ENCODE measurements at places on chromosomes 1 and 21. TPM values are rescaled to one million over a fixed set of nuclear protein-coding genes. Genes with fewer than 3 reads are reported as not detected.

FAM151A gene
- not detected for total RNA-seq

DNA sequence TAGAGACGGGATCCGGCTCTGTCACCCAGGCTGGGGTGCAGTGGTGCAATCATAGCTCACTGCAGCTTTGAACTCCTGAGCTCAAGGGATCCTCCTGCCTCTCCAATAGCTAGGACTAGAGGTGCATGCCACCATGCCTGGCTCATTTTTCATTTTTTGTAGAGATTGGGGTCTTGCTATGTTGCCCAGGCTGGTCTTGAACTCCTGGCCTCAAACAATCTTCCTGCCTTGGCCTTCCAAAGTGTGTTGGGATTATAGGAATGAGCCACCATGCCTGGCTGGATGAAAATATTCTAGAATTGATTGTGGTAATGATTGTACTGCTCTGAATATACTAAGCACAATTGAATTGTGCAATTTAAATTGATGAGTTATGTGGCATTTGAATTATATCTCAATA, 21.9 kb downstream of the ZMYM4 start:
- no peak for DNase-seq

MAP3K7CL gene
- not detected for total RNA-seq

KCNJ9 gene
- total RNA-seq, result not detected

KNCN gene
- not detected for total RNA-seq

DNA sequence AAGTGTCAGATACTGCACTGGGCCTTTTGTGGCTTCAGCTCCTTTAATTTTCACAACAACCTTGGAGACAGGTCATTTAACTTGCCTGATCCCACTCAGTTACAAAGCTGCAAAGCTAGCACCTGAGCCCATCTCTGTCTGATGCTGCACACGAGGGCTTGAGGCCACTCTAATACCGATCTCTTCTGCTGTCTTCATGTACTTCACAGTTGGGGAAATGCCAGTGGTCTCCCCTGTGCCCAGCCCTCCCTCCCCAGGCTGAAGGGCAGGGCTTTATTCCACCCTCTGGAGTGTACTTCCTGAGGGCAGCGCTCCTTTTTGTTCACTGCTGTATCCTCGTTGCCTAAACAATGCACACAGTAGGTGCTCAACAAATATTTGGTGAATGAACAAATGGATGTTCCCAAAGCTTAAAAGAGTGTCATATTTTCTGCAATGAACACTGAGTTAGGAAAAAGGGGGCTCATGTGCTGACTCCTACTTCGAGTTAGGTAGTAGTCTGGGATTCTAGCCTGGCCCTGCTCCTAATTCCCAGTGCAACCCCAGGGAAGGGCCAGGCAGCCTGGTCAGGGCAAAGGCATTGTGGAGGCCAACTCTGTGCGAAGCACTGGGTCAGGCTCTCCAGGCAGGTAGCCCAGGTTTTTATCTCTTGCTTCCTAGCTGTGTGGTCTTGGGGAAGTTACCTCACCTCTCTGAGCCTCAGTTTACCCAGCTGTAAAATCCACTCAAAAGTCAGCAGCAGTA, 1.1 kb downstream of the TMCO4 start:
- DNase-seq, result no peak

DNA sequence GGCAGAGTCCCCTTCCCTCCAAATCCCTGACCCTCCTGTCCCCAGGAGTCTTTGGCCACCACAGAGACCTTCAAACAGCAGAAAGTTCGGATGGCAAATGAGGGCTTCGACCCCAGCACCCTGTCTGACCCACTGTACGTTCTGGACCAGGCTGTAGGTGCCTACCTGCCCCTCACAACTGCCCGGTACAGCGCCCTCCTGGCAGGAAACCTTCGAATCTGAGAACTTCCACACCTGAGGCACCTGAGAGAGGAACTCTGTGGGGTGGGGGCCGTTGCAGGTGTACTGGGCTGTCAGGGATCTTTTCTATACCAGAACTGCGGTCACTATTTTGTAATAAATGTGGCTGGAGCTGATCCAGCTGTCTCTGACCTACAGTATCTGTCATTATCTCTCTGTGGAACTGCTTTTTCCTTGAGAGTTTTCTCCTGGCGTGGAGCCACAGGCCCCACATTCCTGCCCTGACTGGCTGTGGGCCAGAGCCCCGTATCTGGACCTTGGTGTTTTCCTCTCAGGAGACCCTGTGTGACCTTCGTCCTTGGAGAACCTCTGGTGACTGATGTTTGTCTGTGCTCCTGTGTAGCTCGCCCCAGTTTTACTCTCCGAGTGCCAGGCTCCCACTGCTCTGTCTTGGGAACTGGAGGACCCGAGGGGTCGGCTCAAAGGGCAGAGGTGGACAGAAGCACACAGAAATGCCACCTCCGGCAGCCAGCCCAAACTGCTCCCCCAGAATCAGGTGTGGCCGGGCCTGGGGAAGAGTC, 4.8 kb downstream of the SLC27A3 start:
- DNase-seq, result no peak

NGF gene
- not detected for total RNA-seq

LCE3A gene
- total RNA-seq, result not detected

- no peak for DNase-seq
These were observed 281.2 kb downstream of the AKT3 start for GRCh38 chr1:243568793-243569192.

PIK3C2B gene
- 3.2 TPM for total RNA-seq

TATDN3 gene
- 29.9 TPM for total RNA-seq

DNA sequence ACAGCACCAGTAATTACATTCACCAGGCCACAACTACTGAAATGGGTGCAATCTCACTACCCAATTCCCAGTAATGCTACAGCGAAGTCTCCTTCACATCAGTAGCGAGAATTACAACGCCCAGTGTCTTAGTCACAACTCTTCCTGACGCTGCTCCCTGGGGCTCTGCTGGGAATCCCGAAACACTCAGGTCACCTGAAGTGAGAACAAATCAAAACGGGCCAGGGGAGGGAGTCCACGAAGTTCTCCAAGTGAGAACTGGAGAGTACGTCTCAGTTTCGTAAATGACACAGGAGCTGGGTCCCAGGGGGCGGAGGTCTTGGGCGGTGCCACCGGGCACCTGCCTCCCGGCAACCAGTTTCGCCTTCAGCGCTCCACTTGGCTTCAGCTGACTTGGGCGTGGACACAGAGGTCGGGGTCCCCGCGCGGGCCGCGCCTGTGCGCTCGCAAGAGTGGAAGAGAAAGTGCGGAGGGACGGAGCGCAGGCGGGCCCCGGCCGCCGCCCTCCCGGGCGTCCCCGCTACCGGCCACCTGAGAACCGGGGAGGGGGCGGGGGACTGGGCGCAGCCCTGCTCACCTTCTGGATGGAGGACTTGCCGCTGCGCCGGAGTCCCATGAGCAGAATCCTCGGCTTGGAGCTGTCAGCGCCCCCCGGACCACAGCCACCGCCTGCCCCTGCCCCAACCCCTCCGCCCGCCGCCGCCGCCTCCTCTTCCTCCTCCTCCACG, 575 bp downstream of the RRAGC start:
- no peak for DNase-seq

DNA sequence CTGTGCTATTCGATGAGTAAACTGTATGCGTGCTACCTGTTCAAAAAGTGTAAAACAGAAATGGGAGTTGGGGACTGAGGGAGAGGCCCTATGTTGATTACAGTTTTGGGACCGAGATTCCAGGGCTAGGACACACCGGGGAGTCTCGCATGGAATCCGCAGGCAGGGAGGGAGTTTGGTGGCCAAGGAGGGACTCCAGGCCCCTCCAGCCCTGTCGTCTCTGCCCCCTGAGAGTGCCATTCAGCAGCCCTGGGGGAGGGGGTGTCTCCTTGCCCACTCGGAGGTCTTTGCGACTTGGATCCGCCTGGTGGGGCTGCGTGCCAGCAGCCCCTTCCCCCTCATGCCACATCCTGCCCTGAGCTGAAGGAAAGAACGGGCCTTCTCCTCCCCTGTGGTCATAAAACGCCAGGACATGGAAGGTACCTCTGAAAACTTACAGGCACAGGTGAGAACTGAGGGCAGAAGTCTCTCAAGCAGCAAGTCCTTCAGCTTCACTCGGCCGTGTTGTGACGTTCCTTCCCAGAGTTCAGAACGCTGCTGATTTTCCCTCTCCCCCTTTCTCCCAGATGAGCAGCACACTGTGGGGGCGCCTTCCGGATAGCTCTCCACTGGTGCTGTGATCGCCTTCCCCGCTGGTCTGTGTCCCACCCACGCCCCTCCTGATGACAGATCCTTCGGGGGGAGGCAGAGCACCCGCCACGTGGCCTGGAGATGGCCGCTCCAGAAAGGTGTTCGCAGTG, 141.4 kb downstream of the PEX14 start:
- no peak for DNase-seq

GPX7 gene
- not detected for total RNA-seq

PAQR6 gene
- total RNA-seq, result 0.13 TPM

- no peak for DNase-seq
These were observed 687.2 kb downstream of the MATN1 start for GRCh38 chr1:30036229-30036547.

FAM72B gene
- total RNA-seq, result 9.5 TPM

DNA sequence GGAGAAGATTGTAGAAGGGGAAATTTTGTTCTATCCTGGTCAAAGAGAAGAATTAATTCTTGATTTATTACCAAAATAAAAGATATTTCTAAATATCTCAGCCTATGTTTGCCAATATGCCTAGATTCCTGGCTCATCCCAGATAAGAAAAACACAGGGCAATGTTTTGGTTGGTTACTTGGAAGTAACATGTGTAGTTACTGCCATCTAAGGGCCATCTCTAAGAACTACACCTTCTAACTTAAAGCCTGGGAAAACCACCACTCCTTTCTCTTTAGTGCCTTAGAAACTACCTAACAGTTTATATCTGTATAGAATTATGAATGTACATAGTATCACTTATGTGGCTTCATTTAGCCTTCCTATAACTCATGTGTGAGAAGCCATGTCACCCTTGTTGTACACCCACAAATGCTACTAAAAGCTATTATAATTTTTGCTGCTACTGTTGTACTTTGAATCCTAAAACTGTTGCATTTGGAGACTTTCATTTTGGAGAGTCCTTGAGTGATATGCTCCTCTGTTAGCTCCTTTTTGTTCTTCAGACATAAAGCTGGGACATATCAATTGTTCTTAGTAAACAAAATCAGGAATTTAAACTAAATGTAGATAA, 4.5 kb downstream of the AIM2 start:
- DNase-seq, result peak; percentile 76
